Smooth muscle cell of the brain vasculature (primary cell): ENCODE measurements at places on chromosomes 6 and 20.

GRCh38 chr6:75368864-75369402 is 84.3 kb upstream of the TMEM30A start:
- DNase-seq = no peak

DNA sequence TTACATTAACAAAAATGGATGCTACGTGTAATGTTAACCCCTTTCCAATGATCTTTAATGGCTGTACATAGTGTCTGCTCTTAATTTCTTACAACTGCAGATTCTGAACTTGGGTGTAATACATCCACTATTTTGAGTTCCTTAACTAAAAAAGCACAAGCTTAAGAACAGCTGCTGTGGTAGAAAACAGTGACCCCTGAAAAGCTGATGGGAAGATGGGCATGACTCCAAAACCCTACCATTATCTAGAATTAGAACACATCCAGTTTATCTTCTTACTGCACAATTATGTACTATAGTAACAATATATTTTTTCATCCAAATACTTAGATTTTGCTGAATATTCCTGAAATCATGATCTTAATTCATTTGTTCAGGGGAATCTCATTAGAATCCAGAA is 49.3 kb downstream of the LYRM4 start:
- DNase-seq = no peak

GRCh38 chr6:1709234-1709641 is 99.5 kb downstream of the FOXC1 start:
- no peak for DNase-seq

GRCh38 chr20:25368976-25369375 is 21.7 kb downstream of the ABHD12 start:
- no peak for DNase-seq

GRCh38 chr6:21414065-21414464 is 179.5 kb upstream of the SOX4 start:
- DNase-seq = no peak

GRCh38 chr6:113050010-113050858 is 703.1 kb downstream of the RFPL4B start:
- DNase-seq = peak; percentile 52

GRCh38 chr6:113651120-113651519 is 206.0 kb upstream of the MARCKS start:
- no peak for DNase-seq

DNA sequence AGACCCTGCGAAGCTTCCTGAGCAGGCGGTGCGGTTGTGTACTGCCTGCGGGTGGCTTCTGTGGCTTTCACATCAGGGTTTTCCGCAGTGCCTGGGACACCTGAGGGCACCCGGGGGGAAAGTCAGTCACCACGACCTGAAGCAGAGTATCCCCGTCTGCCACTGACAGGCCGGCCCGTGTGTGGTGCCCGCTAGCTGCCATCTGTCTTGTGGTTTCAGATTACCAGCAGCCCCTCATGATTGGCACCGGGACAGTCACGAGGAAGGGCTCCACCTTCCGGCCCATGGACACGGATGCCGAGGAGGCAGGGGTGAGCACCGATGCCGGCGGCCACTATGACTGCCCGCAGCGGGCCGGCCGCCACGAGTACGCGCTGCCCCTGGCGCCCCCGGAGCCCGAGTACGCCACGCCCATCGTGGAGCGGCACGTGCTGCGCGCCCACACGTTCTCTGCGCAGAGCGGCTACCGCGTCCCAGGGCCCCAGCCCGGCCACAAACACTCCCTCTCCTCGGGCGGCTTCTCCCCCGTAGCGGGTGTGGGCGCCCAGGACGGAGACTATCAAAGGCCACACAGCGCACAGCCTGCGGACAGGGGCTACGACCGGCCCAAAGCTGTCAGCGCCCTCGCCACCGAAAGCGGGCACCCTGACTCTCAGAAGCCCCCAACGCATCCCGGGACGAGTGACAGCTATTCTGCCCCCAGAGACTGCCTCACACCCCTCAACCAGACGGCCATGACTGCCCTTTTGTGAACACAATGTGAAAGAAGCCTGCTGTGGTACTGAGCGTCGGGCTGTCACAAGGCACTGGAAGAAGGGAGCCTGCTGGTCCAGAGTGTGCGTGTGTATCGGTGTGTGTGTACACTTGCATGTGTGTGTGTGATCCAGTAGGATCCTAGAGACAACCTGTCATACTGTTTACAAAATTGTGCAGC is 54.4 kb downstream of the GOPC start:
- DNase-seq = no peak

- no peak for DNase-seq
Measured at GRCh38 chr6:44478591-44479254, 91.2 kb downstream of the CDC5L start.

GRCh38 chr6:105896052-105896820 is 189.9 kb upstream of the PRDM1 start:
- no peak for DNase-seq

DNA sequence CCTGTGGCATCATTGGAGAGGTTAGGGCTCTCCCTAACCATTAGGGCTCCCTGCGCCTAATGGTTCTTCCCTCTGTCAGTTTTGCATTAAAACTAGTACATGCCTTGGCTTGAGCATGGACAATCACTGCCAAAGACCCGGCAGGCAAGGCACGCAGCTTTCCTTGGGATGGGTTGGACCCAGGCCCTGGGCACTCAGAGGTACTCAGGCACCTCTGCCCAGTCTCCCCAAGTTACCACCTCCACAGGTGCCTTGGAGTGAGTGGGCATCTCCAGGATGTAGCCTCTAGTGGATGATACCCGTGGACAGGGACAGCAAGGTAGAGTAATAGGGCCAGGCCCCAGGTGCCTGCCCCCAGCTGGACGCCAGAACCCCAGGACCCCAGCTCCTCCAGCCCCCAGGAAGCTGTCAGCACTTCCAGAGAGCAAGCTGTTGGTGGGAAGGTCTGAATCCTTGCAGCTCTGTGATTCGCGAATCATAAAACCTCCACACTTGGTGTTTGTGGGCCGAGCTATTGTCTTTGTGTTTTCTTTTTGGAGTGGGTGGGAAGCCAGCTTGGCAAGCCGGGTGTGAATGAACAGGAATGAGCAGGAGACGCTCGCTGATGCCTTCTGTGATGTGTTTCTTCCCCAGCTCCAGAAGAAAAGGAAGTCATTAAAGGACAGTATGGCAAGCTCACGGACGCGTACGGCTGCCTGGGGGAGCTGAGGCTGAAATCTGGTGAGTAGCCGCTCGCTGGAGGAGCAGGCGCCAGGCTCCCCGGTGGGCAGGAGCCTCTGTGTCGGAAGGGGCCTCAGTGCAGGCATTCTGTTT is 35.1 kb downstream of the SYNJ2 start:
- DNase-seq = no peak

DNA sequence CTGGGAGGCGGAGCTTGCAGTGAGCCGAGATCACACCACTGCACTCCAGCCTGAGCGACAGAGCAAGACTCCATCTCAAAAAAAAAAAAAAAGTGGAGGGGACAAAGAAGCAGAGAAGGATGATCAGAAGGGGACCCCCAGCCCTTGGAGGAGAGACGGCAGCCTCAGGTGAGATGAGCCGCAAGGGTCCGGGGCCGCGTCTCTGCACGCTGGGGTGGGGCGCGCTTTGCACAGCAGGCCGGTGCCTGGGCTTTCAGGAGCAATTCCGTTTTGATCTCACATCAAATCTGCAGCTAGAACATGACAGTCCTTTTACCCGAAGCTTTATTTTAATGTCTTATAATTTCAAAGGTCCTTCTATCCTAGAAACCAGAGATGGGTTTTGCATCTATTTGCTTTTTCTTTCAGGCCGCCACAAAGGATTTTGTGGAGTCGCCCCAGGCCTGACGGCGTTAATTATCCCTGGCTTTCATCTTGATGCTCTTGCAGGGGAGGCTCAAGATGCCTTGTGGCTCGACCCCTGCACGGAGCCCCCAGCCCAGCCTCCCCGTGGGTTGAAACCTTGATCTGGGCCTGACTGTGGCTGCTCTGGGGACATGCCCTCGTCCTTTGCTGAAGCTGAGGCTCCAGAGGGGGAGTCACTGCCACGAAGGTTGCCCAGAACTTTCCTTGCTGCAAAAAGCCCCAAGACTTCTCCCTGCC is 17.3 kb downstream of the HRH3 start:
- DNase-seq = no peak

DNA sequence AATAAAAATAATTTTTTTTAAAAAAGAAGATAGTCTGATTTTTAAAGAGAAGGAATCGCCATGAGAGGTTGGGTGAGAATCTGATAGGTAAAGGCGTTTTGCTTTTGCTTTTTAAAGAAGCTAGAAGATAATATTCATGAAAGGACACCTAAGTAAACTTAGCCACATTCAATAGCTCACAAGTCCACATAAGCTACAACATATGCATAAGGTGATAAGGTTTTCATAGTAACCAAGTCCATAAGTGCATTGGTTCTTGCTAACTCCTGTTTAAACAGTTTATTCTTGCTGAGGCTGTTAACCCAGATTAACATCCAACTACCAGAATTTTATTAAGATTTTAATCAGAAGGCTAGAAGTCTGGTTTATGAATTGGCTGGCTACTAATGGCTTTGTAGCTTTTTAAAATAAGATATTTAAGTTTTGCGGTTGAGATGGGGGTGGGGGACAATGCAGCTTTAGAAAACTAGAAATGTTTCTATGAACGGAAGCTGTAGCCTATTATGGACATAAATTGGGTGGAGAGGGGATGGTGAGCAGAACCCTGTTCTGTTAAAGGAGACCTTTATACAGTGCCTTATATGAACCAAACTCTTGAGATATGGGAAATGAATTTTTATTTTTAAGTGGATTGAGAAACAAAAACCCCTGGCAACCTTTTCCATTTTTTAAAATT is 235.1 kb downstream of the ZFAND3 start:
- no peak for DNase-seq

DNA sequence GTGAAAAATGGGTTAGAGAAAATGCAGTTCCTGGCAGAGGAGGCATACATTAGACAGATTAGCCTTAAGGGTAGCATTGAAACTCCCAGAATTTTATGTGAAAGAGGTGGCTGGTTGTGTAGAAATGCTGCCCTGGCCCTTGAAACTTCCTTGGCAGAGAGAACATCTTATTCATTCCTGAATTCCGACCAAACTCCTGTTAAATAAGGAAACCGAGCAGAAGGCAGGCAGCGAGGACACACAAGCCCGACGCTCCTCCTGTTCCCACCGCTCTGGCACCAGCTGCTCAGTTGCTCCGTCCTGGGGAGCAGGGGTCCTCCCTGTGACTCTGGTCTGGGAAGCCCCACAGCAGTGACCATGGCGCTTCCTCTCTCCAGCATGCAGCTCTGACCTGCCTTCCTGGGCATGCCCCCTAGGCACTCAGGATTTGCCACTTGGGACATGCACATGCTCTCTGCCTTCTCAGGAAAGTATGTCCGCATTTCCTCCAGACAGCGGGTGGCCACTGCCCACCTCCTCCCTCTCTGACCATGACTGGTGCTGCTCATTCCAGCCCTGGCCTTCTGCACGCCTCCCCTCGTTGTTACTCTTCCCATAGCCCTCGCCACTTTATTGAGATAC is 35.2 kb upstream of the CLDN20 start:
- DNase-seq = no peak

DNA sequence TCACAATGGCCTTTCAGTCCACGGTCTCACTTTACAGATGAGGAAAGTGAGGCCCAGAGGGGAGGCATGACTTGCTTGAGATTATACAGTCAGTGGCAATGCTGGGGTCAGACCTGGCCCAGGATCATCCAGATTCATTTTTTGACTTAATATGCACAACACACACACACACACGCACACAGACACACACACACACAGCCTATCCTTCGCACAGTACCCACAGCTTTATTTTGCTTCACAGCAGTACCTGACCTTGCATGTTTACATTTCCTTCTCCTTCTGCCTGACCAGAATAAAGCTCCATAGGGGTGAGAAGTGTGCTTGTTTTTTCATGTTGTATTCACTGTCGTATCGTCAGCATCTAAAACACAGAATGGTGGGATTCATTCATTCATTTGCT is 79.8 kb downstream of the VEGFA start:
- DNase-seq = peak; percentile 72

GRCh38 chr20:41356951-41357350 is 9.7 kb downstream of the EMILIN3 start:
- DNase-seq = no peak

DNA sequence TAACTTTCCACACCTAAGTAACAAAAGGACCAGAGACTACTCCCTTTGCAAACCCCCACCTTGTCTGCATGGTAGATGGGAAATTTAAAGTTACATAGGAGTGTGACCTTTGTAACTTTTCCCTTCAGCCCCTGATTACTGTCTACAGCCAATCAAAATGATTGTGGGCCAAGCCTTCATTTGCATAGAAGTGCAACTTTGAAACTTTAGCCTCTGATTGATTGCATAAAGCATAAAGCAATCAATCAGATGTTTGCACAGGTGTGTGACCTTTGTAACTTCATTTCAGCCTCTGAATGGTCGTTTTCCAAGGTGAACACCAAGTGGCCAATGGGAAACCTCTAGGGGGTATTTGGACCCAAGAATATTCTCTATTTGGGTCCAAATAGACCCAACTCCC is 46.1 kb downstream of the PRKN start:
- no peak for DNase-seq

GRCh38 chr6:160071805-160072690 is 49.6 kb upstream of the SLC22A1 start:
- no peak for DNase-seq

DNA sequence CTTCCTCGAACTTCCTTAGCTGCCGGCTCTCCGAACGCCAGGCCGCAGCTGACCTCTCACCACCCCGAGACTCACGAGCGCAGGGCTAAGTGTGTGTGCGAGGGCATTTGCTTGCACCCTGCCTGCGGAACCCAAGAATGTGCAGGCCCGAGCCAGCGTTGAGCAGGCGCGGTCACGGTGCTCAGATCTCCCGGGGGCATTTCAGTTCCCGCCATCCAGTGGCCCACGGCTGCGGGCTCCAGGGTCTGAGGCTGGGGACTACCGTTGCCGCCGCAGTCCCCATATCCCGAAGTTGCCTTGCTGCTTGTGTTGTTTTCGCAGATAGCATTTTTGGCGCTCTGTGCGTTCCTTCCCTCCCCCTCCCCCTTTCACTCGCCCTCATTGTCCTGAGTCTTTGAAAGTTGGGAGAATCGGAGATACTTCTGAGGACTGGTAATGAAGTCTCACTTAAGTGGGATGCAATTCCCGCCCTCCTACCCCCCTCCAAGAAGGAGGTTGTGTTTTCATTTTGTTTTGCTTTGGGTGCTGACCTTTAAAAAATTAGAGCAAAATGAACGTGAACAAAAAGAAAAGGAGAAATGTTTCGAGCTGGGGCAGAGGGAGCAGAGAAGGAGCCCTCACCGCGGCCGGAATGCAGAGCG is 1.7 kb downstream of the NR2E1 start:
- no peak for DNase-seq

GRCh38 chr6:106729841-106730240 is 100.5 kb downstream of the QRSL1 start:
- no peak for DNase-seq

GRCh38 chr6:3592371-3592941 is 135.6 kb upstream of the SLC22A23 start:
- DNase-seq = no peak

DNA sequence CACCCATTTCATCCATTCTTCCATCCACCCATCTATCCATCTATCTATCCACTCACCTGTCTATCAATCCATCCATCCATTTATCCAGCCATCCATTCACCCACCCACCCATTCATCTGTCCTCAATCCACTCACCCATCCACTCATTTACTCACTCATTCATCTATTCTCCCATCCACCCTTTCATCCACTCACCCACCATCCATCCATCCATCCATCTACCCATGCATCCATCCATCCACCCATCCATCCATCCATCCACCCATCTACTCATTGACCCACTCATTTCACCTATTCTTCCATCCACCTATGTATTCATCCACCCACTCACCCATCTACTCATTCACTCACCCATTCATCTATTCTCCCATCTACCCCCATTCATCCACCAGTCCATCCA is 24.2 kb upstream of the PTGIS start:
- no peak for DNase-seq
